CD4-positive, alpha-beta T cell treated with Interleukin-6 at 100 ng/mL for 8 hours (primary cell): ENCODE measurements at places on chromosomes 2 and 18.

DNA sequence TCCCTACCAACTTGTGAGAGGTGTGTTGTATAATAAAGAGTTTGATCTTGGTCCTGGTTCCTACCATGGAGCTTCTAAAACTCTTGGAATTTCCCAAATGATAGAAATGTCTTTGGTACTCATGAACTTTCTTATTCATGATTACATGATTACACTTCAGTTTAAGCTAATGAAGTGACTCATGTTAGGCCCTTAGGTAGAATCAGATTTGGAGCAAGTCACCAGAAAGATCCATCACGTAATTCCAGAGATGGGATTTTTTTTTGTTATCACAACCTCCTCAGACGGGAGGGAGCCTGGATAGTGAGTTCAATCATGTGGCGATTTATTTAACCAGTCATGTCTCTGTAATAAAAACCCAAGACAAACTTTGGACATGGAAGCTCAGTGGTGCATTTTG lies 1287.6 kb upstream of the ZEB2 start:
- no peak for DNase-seq

DNA sequence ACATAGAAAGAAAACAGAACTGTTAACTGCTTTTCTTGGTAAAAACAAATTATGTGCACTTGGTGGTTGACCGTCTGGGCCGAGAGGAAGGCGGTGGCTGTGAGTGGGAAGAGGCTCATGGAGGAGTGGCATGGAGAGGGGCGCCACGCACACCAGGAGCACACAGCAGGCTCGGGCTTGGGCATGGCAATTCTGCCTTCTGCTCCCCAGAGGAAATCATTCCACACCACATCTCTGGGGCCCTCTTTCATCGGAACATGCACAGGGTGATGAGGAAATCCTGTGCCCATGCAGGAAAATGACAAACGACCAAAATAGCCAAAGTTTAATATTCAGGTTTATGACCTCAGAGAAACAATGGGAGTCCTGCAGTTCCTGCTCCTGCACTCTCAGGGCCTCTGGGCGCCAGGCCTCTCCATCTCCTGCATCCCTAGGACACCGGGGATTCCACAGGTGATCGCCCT lies 26.4 kb downstream of the WDFY1 start:
- DNase-seq: no peak

DNA sequence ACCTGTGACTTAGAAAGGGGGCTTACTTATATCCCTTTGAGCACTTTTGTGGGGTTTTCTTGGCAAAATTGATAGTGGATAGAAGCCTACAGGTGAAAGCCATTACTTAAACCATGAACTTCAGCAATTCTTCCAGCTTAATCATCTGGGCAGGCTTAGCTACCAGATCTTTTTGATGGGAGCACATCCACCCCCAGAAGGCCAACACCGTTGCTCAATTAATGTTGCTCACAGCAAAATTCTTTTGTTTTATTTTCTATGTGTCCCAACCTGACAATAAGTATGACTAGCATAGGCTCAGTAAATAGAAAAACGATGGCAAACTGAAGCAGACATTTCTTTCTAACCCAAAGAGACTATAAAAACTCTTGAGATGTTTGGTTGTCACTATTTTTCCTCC lies 269.4 kb upstream of the TCF4 start:
- no peak for DNase-seq

DNA sequence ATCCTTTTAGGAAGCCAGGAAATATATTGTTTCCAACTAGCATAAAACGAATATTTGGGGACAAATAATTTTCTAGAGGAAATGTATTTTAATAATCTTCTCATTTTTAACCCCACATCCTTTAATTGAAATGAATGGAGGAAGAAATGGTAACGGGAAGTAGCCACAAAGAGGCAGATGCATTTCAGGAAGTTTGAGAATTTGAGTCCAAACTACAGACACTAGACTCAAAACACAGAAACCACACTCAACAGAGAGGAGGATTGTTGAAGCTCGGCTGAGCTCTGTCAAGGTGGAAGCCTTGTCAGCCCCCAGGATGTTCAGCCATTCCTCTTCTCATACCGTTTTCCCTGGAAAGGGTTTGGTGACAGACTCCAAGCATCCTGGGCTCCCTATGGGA lies 288.5 kb downstream of the NAPG start:
- DNase-seq: no peak

GRCh38 chr2:3756306-3756705 lies 52.9 kb downstream of the DCDC2C start:
- no peak for DNase-seq
